GM13977 (cell line): ENCODE measurements at places on chromosomes 16 and 17.

DNA sequence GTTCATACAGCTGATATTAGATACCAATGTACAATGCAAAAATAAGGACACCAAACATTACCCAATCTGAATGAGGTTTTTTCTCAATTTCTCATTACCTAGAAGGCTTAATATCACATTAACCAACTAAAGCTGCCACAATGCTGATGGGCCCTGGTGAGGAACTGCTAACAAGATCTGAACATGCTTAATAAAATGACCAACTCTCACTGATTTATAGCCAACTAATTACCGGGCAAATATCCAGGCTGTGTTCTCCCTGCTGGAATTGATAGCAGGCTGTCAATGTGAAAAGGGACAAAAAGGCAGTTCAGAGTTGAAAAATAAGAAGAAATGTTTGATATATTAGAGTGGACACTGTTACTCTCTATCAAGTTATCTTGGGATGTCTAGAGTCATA, 124.6 kb downstream of the TOX3 start:
- DNase-seq: no peak

DNA sequence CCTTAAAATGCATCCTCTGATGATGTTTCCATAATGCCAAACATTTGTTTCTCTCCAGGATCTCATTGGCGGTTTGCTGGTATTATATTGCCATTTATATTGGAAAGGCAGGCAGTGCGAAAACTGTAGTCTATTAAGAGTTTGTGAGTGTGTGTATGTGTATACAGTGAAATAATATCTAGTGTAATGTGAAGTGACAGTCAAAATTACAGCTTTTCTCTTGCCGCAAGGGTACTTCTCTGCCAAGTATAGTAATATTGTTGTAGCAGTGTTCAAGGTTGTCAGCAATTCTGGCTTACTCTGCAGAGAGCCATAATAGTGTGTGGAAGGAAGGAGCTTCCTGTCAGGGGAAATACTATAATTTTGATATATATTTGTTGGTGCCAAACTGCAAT, 178.6 kb downstream of the WWOX start:
- DNase-seq: no peak

- no peak for DNase-seq
These were observed 3.7 kb upstream of the VAT1L start for GRCh38 chr16:77784441-77785372.

DNA sequence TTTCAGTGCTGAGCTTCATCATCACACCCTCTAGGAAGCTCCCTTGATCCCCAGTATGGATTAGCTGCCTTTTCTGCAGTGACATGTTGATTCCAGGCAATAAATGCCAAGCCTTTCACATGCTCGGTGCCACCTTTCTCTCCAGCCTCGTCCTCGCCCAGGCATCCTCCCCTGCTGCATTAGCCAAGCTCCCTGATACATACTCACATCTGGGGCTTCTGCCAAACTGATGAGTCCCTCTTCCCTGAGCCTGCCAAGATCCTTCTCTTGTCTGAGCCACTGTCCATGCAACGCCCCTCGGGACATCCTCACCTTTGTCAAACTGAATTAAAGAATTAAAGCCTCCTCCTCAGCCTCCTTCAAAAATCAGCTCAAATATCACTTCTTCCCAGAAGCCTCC, 538.5 kb upstream of the CDH11 start:
- no peak for DNase-seq

- no peak for DNase-seq
These were observed 6.3 kb upstream of the SECTM1 start for GRCh38 chr17:82339634-82340580.

DNA sequence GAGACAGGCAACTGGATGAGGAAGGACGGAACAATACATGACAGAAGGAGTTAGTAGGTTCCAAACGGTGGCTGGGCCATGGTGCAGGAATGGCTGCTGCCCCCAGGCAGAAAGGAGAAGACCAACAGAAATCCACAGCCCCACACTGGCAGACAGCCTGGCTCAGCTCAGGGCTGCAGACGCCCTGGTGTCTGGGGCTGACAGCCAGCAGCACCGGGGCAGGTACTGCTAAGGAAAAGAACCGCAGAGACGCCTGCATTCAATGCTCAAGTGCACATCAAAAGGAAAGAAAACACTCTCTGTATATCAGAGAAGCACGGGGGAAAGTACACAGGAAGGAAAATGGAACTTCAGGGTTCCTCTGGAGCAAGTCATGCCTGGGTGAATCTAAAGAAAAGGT, 53.4 kb downstream of the GAS7 start:
- no peak for DNase-seq

- DNase-seq: no peak
These were observed 105.8 kb downstream of the TANC2 start for GRCh38 chr17:63071797-63072196.

DNA sequence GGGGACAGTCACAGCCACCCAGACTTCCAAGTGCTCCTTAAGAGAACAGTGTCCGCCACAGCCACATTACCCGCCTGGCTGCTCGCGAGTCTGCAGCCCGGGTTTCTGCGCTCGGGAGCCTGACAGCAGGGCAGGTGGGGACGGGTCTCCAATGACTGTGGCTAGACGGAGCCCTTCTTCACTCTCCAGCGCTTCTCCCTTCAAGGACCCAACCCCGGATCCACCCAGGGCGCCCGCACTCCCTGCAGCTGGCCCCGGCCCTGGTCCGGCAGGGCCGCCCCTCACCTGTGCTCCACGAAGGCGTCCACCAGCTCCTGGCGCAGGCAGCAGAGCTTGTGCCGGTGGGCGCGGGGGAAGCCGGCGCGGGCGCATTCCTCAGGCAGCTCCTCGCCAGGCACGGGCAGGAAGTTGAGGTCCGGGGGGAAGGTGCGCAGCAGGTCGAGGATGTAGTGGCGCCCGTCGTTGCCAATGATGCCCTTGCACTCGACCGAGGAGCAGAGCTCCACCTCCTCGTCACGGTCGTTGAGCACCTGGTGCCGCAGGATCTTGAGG, 13.9 kb downstream of the CLUH start:
- DNase-seq: peak; percentile 37

DNA sequence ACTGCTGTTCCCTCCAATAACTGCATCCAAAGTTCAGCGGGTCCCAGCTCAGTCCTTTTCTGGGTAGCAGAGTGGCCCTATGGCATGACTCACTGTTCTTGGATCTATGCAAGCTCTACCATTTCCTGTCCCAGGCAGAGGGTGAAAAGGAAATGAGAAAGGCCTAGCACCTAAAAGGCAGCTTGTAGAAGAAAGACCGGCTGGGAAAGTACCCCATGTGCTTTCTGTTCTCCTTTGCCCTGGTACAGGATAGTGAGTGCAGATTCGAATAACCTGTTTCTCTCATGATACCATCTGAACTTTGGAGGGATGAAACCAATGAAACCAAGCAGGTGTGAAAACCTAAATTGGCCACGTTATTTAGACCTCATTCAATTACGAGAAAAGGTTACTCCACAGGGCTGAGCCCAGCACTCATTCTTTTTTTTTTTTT, 12.7 kb upstream of the HASPIN start:
- peak; percentile 85 for DNase-seq

GRCh38 chr16:27439271-27440018, 37.5 kb downstream of the IL21R start:
- no peak for DNase-seq

DNA sequence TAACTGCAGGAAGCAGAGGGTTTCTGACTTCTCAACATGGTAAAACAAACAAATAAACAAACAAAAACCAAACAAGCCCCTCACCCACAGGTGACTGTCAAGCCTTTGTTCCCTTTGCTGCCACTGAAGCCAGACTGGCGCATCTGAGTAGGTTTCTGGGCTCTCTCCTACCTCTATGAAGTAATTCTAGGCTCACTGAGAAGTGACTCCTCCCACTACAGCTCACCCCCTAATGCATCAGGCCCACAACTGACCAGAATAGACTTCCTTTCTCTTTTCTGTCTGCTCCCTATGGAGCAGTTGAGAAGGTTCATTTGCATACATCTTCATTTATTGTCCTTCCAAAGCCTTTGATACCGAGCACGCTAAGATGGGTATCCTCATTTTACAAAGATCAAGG, 77.0 kb upstream of the CCL2 start:
- no peak for DNase-seq

GRCh38 chr16:78183437-78184237, 84.2 kb downstream of the WWOX start:
- no peak for DNase-seq

- no peak for DNase-seq
These were observed 15.6 kb upstream of the LITAF start for GRCh38 chr16:11602321-11602720.

DNA sequence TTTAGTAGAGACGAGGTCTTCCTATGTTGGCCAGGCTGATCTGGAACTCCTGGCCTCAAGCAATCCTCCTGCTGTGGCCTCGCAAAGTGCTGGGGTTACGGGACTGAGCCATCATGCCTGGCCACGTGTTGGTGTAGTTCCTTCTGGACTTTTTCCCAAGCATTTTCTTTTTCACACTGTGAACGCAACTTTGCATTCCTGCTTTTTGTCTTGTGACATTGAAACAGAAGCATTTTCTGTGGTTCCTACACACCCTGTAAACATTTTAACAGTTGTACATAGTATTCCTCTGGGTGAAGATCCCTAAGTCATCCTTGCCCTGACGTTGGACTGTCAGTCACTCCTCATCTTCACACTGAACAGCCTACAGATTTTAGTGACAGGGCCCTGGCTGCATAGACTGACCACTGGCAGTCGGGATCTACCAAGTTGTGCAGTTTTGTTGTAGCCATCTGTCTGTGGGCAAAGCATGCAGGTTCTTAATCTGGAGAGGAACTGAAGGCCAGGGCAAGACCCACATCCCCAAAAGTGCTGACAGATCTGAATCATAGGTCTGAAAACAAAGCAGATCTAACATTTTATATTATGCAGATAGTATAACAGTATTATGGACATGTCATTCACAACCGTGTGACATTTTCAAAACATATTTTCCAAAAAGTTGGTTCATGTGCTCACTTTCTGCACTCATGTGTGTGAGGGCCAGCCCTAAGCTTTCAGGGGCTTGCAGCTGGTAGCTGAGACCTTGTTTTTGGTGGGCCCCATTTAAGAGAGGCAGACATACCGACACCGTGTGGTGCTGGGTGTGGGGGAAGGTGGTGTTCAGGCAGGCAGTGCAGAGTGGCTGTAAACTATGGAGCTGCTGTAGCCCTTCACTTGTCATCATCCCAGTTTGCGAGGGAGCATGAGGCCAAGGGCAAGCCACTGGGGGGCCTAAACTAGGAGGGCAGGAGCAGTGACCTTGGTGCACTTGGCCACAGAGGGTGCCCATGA, 59.9 kb downstream of the EPN2 start:
- DNase-seq: no peak

GRCh38 chr16:20881503-20881878, 18.7 kb downstream of the DCUN1D3 start:
- DNase-seq: no peak

DNA sequence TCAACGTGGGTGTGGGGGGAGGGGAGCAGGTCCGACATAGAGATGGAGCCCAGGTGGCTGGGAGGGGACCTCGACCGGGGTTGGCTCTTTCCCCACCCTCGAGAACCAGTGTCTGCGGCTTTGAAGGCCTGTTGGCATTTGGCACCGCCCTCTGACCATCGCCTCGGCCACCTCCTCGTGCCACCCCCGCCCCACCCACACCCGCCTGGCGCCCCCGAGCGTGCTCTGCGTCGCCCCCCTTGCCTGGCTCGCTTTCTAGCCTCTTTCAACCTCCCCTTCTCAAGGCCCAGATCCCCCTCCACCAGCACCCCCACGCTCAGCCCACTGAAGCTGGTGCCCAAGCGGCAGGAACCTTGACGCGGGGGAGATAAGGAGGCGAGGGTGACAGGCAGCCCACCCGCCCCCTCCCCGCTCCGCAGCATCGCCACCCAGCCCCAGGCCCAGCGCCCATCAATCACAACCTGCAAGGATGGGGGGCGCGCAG, 619 bp downstream of the CACNB1 start:
- peak; percentile 64 for DNase-seq

DNA sequence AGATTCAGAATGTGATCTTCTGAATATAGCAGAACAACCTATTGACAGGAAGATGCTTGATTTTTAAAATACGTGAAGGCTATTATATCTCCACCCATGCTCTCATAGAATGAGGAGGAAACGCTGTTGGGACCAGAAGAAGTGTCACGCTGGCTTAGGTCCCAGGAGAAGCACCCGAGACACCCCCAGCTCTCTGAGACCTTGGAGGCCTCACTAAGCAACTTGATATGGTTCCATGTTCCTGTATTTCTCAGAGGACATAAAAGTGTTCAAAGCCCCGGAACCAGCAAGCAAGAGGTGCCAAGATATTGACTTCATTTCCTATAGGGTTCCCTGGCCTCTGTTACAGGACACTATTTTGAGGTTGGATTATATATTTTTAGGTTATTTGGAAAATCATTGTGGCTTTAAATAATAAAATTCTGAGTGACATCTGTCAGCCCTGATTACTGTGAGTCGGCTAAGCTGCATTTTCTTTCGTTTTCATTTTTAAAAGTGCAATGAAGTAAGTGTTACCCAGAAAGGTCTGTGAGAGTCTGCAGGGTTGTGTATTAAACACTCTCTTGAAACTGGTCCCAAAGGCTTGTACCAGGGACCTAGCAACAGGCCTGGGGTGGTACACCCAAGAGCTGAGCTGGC, 400.0 kb downstream of the SOX9 start:
- peak; percentile 54 for DNase-seq

- DNase-seq: no peak
These were observed 59.8 kb upstream of the ARL4D start for GRCh38 chr17:43338886-43339516.

DNA sequence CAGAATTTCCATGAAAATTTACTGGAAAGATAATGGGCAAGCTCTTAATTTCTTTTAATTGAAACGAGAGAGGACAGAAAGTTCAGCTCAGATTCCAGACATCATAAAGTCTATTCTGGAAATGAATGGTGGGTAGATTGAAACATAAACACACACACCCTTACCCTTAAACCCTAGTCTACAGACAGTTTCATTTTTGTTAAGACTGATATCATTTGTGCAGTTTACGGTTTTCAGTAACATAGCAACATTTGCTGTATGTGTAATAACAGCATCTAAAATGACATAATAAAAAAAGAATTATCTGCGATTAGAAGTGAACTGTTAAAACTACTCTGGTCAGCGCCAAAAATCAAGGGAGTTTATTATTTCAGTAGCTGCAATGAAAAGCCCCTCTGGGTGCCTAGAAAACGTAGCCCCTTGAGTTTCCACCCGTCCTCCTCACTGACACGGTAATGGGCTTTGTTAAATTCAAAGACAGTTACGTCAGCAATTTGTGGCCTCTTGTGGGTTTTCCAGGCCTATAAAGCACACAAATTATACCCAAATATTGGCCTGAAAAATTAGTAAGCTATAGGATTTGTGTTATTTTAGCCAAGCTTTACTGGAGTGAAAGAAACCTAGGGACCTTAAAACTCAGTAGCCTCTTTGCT, 520.6 kb upstream of the SOX9 start:
- DNase-seq: no peak
